OCI-LY7 (cell line): ENCODE measurements at places on chromosomes 12 and 14. TPM values are rescaled to one million over a fixed set of nuclear protein-coding genes. Genes with fewer than 3 reads are reported as not detected.

Gene TMEM117
- total RNA-seq: 6.4 and 7.1 TPM in 2 replicates

Gene DDX11
- total RNA-seq: 262 and 315 TPM in 2 replicates

Gene OASL
- total RNA-seq: 0.25 TPM in 1 of 2 replicates, not detected in the other

Gene PZP
- total RNA-seq: not detected in 2 replicates

Gene GLT1D1
- total RNA-seq: 0.32 and 0.41 TPM in 2 replicates
